ENCODE measurements at places on chromosomes 2 and 18. TPM values are rescaled to one million over a fixed set of nuclear protein-coding genes. Genes with fewer than 3 reads are reported as not detected.
A peak's percentile ranks its signal among the peaks of the same experiment; 100 is the strongest.

- DNase-seq = no peak
Measured at GRCh38 chr2:234406085-234406484, 90.8 kb downstream of the ARL4C start.

Gene GRB14
- total RNA-seq = not detected

Gene TCF4
- total RNA-seq = 6.0 TPM

GRCh38 chr2:232838406-232838874 lies 31.6 kb upstream of the SNORC start:
- DNase-seq = peak; percentile 8

Gene PECR
- total RNA-seq = 28.2 TPM

DNA sequence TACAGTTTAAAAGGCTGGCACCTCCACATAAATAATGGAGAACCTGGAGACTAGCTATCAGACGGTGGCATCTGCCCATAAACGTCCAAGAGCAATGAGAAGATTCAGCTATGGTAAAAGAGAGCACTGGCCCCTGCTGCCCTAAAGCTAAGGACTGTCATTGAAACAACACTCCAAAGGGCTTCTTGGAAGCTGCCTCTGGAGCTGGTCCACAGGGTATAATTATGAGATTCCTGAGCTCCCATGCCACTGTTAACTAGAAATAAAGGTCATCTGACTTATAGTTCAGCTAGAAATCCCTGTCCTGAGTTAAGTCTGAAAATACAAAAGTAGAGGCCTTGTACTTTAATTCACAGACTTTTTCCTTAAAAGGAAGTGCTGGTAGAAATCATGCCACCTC lies 39.9 kb upstream of the RBMS1 start:
- no peak for DNase-seq

DNA sequence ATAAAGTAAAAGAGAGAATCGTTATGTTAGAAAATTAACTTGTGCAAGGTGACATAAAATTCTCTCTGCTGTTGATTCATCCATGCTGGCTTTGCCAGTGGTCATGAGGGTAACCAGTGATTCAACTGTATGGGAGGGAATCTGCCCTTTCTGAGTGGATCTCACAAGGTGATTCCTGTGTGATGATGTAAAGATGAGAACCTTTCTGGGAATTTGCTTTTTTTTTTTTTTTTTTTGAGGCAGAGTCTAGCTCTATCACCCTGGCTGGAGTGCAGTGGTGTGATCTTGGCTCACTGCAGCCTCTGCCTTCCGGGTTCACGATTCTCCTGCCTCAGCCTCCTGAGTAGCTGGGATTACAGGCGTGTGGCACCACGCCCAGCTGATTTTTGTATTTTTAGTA lies 23.3 kb downstream of the RAB31 start:
- no peak for DNase-seq

GRCh38 chr2:55061523-55062344 lies 11.5 kb upstream of the RTN4 start:
- DNase-seq = no peak

- no peak for DNase-seq
Measured at GRCh38 chr2:159608108-159608507, 8.2 kb downstream of the BAZ2B start.

DNA sequence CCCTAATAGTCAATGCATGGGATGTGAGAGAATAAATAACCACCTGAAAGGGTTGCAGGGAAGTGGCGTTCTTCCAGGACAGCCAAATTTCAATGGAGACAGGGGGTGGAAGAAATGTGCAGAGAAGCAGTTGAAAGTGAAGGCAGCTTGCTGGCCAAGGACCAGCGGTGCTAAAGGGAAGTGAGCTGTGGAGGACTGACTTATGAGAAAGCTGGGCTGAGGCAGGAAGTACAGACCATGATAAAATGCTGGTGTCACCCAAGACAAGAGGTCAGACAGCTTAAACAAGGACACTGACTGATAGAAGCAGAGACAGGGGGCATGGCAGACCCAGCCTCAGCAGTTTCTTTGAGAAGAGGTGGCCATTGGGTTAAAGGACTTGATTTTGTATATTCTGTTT lies 106.7 kb downstream of the DTNB start:
- DNase-seq = no peak

GRCh38 chr2:18834341-18834740 lies 245.0 kb upstream of the NT5C1B start:
- no peak for DNase-seq

- DNase-seq = no peak
Measured at GRCh38 chr2:100429726-100430125, 12.3 kb upstream of the CHST10 start.

Gene HOXD9
- not detected for total RNA-seq

DNA sequence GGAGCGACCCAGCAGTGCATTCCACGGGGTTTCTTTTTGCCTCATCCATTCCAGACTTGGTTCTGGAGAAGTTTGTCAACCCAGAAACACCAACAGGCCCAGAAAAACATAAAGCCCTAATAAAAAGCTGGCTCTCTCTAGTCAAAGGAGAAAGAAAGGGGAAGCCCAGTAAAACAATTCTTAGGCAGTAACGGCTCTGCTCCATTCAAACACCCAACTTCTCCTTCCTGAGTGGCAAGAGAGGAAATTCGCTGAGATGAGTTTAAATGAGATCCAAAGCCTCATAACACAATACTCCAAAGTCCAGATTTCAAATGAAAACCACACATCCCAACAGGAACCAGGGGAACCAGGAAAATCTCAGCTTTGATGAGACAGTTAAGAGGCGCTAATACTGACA lies 179.9 kb downstream of the RPIA start:
- no peak for DNase-seq

- no peak for DNase-seq
Measured at GRCh38 chr18:51300912-51301311, 103.4 kb upstream of the MEX3C start.

Gene DSG3
- total RNA-seq = not detected

DNA sequence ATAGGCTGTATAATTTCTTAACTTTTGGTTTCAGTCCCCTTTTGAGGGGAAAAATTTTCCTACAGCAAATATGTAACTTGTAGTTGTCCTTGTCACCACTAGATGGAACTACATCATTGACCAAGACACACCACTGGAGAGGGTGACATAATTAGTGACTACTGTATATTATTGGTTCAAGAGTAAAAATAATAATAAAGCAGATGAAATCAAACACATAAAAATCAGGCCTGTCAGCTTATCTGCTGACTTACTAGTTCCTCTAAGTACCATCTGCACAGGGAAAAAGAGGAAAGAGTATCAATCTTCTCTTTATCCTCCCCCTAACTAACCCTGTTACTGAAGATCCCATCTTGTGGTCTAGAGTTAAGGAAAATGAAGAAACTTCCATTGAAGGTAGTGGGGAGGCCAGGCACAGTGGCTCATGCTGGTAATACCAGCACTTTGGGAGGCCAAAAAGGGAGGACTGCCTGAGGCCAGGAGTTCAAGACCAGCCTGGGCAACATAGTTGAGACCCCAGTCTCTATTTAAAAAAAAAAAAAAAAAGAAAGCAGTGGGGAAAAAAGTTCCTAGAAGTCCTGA lies 29.6 kb upstream of the ENOSF1 start:
- peak; percentile 49 for DNase-seq

DNA sequence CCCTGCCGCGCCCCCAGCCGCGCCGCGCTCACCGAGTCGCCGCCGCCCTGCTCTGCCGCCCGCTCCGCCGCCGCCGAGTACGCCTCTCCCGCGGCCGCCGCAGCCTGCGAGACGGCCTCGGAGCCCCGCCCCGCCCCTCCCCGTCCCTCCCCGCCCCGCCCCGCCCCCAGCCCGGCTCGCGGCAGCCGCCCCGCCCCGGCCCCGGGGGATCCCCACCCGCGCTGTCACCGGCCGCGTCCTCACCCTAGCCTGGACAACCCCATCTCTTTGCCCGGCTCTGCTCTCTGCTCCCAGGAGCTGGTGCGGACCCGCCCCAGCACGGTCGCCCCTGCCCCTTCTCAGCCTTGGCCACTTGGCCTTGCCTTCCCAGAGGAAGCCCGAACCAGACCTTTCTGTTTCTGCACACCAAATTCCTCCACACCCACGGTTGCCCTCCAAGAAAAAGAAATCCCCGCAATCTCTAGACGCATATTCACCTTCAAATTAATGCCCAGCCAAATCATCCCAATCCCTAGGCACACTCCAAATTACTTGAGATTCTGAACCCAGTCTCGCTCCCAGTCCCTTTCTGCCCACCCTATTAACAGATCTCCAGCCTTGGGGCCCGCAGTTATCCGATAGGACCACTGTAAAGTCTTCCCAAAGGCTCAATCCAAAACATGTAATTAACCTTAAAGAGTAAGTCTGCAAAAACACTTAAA lies at the start of gene CYRIA:
Gene CYRIA, minus strand, starts transcription at position 87 of the 701 bp plus-strand sequence. CDS start 77,715 bp downstream, outside the sequence.
- DNase-seq = no peak

DNA sequence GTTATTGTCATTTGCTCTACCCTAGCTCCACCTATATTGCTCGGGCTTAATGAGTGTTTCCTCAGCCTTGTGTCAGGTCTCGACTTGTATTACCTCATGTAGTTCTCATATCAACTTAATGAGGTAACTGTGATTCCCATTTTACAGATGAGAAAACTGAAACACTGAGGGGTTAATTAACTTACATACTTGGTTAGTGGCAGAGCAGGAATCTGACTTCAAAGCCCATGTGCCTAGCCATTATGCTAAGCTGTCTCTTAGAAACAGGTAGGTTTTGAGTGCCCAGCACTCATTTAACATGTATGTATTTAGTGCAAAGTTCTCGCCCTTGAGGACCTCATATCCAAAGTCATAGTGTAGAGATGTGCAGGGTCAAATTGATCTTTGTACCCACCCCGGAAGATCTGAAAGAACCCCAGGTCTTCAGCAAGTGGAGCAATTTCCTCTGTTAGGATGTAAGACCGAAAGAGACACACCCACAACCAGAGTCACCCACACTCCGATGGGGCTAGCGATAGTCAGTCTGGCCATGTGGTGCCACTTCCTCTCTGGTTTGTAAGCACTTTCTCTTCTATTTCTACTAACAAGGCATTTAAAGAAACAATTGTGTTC lies 121.0 kb upstream of the SLC39A10 start:
- peak; percentile 81 for DNase-seq

- no peak for DNase-seq
Measured at GRCh38 chr2:140851258-140851981, 1279.4 kb downstream of the LRP1B start.

GRCh38 chr2:86274918-86275275 lies 62.5 kb downstream of the REEP1 start:
- no peak for DNase-seq

DNA sequence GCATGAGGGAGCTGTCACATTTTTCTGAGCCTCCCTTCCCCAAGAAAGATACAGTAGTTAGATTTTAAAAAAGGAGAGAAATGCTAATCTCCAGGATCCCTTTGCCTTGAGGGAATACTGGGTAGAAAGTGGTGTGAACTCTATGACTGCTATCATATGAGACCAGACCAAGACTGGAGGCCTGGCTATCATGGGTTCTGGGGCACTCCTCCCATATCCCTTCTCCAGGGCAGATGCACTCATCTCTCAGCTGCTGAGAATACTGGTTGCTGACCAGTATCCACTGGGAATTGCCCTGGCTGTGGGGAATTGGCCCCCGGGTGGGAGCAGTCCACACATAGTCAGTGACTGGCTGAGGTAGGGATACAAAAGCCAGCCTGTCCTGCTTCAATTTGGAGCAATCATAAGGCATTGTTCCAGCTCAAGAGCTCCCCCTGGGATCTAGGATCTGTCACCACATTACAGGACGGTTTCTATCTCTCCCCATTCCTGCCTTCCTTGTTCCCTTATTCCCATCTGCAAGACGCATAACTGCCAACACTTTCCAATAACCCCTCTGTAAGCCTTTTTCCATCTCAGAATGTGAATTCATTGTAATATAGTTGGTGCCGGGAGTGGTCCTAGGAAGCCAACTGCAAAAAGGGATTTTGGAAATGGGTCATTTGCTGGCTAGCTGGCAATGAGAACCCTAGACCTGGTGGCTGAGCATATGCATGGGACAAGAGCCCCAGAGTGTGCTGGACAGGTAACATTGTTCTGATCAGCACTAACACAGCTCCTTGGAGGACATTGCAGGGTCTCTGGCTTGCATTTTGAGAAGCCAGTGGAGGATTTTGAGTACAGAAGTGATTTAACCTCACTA lies 35.4 kb upstream of the REEP1 start:
- no peak for DNase-seq

- DNase-seq = no peak
Measured at GRCh38 chr18:27707201-27707600, 469.7 kb downstream of the CDH2 start.

Gene LYG2
- not detected for total RNA-seq

Gene AFF3
- total RNA-seq = 20.7 TPM

All from naive thymus-derived CD4-positive, alpha-beta T cell (primary cell).